ENCODE measurements at places on chromosomes 12 and 14.

DNA sequence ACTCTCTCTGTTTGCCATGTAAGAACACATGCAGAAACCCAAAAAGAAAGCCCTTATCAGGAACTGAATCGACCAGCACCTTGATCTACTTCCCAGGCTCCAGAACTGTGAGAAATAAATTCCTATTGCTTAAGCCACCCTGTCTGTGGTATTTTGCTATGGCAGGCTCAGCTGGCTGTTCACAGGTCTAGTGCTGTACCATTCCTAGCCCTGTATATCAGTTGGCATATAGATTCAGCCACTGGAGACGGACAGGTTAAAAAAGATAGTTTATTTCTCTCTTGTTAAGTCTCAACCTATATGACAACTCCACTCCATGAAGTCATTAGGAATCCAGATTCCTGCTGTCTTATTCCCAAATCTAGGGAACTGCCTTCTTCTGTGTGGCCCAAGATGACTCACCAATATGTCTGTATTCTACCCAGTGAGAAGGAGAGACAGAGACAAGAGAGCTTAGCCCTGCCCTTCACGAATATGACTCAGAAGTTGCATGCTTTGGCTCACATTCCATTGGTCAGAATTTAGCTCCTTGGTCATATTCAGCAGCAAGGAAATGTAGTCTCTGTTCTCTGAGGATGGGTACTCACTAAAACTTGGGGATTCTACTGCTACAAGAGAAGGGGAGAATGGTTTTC lies 57.0 kb downstream of the PLEKHG7 start:
- DNase-seq, result no peak

DNA sequence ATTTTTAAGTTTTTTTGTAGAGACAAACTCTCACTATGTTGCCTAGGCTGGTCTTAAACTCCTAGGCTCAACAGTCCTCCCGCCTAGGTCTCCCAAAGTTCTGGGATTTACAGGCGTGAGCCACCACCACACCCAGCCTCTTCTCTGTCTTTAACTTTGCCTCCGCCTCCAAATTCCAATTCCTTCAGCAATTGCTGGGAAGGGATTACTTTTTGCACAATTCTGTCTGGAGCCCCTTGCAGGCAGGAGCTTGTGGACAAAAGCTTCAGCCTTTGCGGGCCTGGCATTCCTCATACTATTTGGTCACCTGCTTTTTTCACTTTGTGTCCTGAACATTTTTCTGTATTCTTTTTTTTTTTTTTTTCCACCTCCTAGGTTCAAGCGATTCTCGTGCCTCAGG lies 26.0 kb downstream of the SH2B3 start:
- DNase-seq, result no peak

DNA sequence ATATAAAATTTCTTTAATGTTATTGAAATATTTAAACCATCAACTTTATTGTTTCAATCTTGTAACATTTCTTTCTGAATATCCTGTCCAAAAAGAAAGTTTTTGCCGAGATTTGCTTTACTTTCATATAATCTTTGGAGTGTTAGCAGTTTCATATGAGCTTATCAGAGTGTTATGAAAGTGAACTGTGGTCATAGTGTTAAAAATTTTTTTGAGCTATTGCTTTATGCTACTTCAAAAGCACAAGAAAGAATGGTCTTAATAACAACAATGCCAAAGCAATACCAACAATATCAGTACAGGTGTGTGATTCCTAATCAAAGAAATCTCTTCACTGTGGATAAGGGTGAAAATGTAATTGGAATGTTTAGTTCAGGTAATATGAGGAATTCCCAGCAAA lies 1994.9 kb upstream of the FLRT2 start:
- DNase-seq, result no peak

- no peak for DNase-seq
These were observed 1.2 kb downstream of the ADAMTS20 start for GRCh38 chr12:43550831-43551271.

DNA sequence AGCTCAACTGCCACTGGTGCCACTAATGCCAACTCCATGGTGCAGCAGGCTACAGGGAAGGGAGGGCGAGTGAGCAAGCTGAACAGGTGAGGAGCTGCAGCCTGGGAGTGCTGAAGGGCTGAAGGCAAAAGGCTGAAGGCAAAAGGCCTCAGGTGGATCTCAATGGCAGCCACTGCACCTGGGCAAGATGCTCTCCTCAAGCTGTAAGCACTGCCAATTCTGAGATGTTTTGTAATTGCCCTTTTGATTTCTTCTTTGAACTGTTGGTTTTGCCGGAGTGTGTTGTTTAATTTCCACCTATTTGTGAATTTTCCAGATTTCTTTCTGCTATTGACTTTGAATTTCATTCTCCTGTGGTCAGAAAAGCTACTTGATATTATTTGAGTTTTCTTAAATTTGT lies 97.6 kb downstream of the PIK3C2G start:
- no peak for DNase-seq

DNA sequence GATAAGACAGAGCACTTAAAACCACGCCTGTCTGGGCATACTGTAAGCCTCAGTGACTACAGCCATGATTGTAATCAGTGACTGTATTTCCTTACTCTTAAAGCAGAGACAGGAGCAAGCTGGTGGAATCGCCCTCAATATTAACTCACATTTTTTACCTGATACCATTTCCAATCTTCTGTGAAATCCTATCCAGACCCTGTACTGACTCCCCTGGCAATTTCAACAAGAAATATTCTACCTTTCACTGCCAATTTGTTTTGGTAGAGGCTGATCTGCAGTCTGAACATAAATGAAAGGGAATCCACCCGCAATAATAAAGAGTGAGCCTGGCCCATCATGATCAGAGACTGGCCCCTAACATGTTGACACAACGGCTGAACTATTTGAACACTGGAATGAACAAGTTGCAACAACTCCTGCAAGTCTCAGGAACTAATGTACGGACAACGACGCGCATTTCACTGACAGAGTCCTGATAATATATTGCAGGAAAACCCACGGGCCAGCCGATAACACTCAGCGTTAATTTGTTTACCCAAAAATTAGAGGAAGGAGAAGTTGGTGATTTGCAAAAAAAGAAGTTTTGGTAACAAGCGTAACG lies 195.5 kb upstream of the BTG1 start:
- peak; percentile 57 for DNase-seq

DNA sequence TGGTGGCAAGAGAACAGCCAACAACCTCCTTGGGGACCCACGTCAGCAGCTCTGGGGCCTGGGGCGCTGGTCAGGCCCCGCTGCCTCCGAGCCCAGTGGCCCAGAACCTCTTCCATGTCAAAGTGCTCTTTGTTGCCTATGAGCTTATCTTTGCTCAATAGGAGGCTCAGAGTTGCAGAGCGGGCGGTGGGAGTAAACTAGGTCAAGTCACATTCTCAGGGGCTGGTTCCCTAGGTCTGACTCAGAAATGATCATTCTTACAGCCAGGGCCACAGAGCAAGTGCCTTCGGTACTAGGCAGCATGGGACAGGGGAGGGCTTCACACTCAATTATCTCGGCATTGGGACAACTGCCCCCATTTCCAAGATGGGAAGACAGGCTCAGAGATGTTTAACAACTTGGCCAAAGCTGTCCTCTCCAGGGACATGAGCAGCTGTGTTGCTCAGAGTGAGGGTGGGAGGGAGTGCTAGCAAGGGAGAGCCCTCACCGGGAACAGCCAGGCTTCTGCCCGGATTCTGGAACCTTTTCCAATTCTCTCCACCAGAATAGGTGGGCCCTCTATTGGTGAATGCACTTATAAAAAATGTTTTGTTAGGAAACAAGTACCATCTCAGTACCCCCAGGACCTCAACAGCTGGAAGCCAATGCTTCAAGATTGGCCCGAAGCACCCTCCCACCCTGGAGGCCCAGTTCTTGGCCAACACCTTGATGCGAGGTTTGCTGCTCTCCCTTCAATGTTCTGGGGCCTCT lies 11.9 kb downstream of the SLC25A29 start:
- DNase-seq, result no peak

- peak; percentile 57 for DNase-seq
These were observed 116.3 kb upstream of the VASH1 start for GRCh38 chr14:76644855-76645518.

DNA sequence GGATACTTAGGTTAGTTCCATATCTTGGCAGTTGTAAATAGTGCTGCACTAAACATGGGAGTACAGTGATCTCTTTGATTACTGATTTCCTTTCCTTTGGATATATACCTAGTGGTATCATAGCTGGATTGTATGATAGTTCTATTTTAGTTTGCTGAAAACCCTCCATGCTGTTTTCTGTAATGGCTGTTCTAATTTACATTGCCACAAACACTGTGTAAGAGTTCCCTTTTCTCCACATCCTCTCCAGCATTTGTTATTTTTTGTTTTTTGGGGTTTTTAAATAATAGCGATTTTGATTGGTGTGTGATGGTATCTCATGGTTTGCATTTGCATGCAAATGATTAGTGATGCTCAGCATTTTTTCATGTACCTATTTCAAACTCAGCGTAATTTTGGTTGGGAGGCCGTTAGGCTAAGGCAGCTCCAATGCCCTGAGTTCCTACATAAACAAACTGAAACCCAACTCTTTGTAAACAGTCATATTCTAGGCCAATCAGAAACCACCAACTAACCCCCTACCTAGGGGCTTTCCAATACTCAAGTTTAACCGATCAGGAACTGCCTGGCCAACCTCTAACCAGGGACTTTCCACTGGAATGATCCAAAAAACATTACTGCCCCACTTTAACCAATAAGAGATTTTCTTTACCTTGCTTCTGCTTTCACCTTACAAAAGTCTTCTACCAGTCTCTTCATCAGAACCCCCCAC lies 171.6 kb downstream of the FBXL14 start:
- DNase-seq, result no peak

DNA sequence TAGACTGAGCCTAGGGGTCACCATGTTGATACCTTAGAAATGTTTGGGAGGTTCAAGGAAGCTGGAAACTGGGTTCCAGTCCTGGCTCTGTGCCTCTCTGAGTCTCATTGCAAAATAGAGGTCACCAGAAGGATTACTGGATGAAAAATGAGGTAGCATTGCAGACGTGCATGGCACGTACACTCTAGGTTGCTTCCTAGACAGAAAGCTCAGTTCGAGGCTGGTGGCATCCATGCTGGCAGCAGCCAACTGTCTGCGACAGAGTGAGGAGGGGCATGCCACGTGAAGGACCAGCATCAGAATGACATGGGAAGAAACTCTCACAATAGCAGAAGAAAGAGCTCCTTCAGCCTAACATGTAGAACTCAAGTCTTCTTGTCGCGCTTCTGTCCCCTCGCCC lies 4.6 kb upstream of the CYP46A1 start:
- no peak for DNase-seq

GRCh38 chr14:38412654-38413053 lies 156.8 kb upstream of the CLEC14A start:
- DNase-seq, result no peak

GRCh38 chr12:495466-495865 lies 35.7 kb downstream of the B4GALNT3 start:
- no peak for DNase-seq

GRCh38 chr14:106505366-106505765 lies 979.0 kb downstream of the TMEM121 start:
- no peak for DNase-seq

- no peak for DNase-seq
These were observed 41.3 kb downstream of the SSH1 start for GRCh38 chr12:108815875-108816594.

- DNase-seq, result no peak
These were observed 85.9 kb downstream of the PTGER2 start for GRCh38 chr14:52399921-52400595.

GRCh38 chr14:59583755-59584154 lies 7.1 kb upstream of the CCDC175 start:
- DNase-seq, result peak; percentile 17

GRCh38 chr12:123471374-123472068 lies 13.6 kb downstream of the SNRNP35 start:
- no peak for DNase-seq

DNA sequence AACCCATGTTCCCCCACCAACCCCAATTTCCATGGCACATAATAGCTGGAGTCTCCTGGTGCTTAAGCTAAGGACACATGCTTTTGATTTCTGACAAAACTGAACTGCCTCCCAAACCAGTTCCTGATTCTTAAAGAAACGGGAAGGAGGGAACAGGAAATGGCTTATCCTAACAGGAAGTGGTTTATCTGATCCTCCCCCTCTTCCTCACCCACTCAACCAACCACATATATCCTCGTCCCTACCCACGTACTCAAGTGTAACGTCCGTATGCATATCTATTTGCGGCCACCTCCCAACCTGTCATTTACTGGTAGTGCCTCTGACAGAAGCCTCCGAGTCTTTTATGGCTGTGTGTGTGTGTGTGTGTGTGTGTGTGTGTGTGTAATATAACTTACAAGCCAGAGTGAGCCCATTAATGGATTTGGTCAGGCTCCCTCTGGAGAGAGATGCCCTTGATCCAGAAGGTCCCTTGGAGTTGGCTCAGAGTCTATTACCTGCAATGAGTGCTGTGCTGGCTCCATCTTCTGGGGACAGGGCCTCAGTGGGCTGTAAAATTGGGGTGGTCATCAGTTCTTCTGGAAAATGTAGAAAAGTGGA lies 7.7 kb downstream of the DAZAP2 start:
- DNase-seq, result peak; percentile 89

- DNase-seq, result peak; percentile 73
These were observed 459.5 kb upstream of the PDE3A start for GRCh38 chr12:19908830-19909229.

DNA sequence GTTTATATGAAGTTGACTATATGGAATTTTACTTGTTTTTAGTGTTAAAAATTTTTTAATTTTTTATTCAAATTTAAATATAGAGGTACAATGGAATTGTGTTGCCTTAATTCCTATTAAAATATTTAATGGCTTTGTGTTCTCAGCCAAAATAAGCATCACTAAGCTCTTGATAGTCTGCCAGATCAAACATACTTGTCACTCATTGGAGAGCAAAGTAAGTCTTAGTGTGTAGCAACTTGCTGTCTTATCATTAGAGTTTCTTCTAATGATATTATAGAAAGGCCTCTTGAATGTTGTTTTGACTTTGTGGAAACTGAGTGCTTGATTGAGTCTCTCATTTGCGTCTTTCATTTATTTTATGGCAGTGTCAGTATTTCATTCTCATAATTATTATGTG lies 10.7 kb downstream of the SFSWAP start:
- DNase-seq, result no peak

All from hematopoietic multipotent progenitor cell treated with erythropoietin and hydrocortisone succinate and interleukin-3 and kit ligand, for 6 days (in vitro differentiated cells).